Activated gamma-delta T cell treated with anti-CD3 and anti-CD28 coated beads, Interleukin-2, amount 50 U/mL, for 16 hours (primary cell): ENCODE measurements at places on chromosomes 11 and 22.

GRCh38 chr11:120324932-120325810 lies at the start of gene TLCD5:
TLCD5 (plus strand) TSS chr11:120325299; CDS start chr11:120327442, 2,143 bp downstream.
- no peak for DNase-seq

DNA sequence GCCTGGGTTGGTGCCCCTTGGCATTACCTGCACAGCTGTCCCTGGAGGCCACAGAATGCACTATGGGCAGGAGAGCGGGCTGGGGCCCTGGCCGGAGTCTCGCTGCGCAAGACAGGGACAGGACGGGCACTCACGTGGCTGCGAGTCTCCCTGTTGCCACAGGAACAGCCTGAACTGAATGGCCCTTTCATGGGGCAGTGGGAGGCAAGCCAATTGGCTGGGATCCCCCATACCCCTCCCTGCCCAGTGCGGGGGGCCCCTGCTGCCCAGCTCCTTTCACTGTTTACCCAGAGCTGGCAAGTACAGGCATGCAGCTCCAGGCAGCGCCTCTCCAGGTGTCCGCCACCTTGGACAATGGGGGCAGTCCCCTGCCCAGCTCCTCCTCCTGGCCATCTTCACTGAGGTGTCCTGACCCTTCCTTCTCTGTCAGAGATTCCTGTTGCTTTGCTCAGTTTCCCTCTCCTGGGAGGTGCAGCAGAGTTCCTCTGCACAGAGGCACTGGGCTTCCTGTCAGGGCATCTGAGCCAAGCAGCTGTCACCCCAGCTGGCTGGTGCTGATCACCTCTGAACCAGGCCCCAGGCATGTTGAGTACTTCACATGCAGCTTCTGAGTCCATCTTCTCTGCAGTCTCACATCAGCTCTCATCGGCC lies 5.2 kb downstream of the USP2 start:
- no peak for DNase-seq

DNA sequence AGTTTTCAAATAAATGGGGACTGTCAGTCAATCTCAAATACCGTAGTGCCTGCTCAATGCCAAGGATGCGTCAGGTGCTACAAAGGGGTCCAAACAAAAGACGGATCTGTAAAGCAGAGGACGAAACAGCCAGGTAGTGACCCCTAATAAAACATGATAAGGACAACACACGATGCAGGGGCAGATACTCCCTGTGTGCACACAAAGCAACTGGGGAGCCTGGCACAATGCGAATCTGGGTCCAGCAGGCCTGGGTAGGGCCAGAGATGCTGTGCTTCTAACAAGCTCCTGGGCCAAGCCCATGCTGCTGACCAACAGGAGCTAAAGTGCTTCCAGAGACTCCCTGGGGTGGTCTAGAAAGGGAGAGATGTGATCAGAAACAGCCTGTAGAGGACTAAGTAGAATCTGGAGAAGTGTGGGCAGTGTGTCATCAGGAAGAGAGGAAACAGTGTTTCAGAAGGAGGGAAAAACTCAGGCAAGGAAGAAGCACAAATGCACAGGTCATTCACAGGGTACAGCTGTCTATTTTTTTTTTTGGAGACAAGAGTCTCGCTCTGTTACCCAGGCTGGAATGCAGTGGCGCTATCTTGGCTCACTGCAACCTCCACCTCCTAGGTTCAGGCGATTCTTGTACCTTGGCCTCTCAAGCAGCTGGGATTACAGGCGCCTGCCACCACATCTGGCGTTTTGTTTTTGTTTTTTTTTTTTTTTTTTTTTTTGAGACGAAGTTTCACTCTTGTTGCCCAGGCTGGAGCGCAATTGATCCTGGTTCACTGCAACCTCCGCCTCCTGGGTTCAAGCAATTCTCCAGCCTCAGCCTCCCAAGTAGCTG lies 74.5 kb downstream of the MICAL3 start:
- no peak for DNase-seq

GRCh38 chr22:39958949-39959639 lies 1.1 kb upstream of the TMA7B start:
- DNase-seq = no peak

GRCh38 chr11:132045107-132045506 lies 674.7 kb downstream of the NTM start:
- no peak for DNase-seq

DNA sequence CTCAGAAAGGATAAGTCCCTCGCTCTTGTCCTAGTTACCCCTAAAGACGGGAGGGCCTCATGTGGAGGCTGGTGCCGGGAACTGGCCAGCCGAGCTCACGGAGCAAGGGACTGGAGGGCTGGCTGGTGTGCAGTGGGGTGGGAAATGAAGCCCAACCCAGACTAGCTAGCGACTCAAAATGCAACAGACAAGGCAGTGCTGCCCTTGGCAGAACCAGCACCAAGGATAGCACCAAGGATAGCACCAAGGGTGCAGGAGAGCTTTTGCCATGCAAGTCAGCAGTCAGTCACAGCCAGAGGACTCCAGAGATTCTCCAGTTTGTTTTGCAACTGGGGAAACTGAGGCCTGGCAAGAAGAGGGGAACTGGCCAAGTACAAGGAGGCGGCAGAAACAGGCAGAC lies 6.5 kb upstream of the BATF2 start:
- DNase-seq = no peak

DNA sequence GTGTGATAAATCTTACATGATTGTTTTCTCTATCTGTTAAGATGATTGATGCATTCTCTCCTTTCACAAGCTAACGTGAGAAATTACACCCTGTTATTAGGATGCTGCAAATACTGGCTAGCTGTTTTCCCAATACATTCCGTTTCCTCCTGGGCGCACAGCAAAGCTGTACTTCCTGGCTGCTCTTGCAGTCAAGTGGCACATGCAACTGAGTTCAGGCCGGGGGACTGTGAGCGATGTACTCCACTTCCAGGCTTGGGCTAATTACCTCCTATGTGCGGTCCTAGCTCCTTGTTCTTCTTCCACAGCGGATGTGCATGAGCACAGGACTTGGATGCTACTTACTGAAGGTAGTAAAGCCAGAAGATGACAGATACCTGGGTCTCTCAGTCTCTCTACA lies 234.9 kb upstream of the SESN3 start:
- no peak for DNase-seq

GRCh38 chr11:83006877-83007330 lies 64.8 kb downstream of the RAB30 start:
- no peak for DNase-seq

DNA sequence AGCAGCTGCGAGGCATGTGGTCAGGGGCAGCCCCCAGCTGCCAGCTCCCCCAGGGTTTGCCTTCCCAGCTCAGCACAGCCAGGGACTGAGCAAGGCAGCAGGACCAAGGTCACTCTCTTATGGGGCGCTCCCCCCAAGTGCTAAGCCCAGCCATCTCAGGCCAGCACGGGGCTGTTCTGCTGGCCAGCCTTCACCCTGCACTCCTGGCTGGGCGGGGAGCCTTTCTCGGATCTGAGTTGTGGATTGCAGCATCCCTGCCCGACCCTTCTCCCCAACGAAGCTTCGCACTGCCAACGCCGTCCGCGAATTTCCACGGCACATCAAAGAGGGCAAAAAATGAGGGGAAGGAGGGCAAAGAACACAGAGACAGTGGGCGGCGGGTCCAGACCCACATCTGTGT lies 42.5 kb upstream of the GAL start:
- DNase-seq = no peak

DNA sequence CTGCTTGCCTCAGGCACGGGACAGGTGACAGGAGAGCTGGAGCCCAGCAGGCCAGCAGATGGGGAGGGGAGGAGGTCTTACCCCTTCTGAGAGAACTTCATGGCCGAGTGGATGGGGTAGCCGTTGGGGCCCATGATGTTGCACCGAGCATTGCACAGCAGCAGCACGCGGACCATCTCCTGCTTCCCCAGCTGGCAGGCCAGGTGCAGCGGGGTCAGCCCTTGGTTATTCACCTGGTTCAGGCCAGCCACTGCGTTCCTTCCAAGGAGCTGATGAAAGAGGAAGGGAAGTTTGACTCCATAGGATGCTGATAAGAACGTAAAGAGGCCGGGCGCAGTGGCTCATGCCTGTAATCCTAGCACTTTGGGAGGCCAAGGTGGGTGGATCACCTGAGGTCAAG lies 29.4 kb upstream of the BAIAP2L2 start:
- no peak for DNase-seq

GRCh38 chr11:84273541-84273940 lies 987.4 kb upstream of the CCDC90B start:
- DNase-seq = no peak

- no peak for DNase-seq
These were observed 1.5 kb downstream of the THAP7 start for GRCh38 chr22:21000207-21000986.

- DNase-seq = no peak
These were observed 192.1 kb downstream of the LUZP2 start for GRCh38 chr11:24688981-24689380.

DNA sequence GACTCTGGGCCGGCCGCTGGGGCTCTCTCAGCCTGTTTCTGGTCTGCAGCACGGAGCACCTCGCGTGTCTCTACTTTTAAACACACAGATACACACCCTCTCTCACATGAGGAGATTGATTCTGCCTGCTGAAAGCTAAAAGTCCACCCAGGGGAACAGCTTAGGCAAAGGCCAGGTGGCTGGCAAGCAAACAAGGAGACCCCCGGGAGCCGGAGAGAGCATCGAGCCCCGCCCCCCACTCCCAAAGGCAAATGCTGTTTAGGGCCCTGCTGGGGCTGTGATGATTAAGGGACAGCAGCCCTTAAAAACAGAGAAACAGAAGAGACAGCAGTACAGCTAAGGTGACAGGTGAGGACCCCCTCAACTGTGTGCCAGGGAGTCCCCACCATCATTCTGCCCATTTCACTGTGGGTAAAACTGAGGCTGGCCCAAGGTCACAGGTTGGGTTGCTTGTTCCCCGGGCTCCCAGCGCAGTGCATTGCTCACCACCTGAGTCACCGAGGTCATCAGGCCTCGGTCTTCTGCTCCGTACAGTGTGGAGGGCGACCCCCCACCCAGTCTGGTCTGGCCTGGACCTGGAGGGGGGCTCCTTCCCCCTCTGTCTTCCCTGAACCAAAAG lies 6.8 kb downstream of the CABP7 start:
- no peak for DNase-seq

- DNase-seq = no peak
These were observed 9.7 kb upstream of the UBASH3B start for GRCh38 chr11:122645847-122646246.
